ENCODE measurements at places on chromosomes 4 and X.

GRCh38 chr4:185322803-185323202, 72.9 kb downstream of the LRP2BP start:
- no peak for DNase-seq

DNA sequence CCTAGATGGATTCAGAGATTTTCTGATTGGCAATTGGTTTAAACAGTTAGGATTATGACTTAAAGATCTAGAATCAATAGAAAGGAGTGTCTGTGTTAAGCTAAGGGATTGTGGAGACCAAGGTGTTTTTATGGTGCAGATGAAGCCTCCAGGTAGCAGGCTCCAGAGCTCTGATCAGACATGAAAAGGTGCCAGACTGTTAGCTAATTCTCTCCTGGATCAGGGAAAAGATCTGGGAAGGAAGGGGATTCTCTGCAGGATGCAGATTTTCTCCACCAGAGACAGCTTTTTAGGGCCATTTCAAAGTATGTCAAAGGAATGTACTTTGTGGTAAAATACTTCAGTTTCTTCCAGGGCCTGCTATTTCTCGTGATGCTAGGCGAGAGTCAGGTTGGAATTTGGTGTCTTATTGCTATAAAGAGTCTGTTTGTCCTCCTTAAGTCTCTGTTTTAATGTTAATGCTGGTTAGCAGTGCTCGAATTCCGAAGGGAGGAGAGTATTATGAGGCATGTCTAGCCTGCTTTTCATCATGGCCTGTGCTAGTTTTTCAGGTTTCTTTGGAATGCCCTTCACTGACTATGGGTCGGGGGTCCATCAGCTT, 12.0 kb upstream of the GPR78 start:
- DNase-seq = no peak

DNA sequence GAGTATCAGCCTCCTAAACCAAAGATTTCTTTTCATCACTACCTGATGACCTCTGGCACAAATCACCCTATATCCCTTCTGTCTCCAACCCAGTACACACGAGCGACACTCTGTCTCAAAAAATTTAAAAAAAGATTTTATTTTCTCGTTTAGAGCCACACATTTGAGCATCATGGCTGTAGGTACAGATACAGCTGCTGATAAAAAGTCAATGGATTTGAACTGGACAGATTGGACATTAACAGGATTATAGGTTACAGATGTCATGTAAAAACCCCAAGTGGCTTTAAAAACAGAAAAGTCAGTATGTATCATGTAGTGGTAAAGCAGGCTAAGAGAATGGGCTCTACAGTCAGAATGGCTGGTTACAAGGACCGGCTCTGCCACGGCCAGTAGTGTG, 171.1 kb downstream of the SCFD2 start:
- DNase-seq = no peak

DNA sequence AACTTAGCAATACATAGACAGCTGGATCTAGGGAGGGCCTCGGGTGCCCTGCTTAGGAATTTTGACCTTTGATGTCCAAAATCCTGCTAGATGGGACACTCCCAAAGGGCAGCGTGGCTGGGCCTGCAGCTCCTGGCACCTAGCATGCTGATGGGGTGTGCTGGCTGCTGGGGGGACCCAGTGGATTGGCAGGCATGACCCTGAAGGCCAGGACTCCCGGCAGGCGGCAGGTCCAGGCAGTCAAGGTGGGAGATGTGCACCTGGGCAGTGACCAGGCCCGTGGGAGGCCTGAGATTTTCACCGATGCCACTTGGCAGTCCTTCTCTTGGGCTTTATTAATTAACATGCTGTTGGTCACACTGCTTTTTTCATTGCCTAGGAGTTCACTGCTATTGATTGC, 84.3 kb downstream of the PSAPL1 start:
- no peak for DNase-seq

DNA sequence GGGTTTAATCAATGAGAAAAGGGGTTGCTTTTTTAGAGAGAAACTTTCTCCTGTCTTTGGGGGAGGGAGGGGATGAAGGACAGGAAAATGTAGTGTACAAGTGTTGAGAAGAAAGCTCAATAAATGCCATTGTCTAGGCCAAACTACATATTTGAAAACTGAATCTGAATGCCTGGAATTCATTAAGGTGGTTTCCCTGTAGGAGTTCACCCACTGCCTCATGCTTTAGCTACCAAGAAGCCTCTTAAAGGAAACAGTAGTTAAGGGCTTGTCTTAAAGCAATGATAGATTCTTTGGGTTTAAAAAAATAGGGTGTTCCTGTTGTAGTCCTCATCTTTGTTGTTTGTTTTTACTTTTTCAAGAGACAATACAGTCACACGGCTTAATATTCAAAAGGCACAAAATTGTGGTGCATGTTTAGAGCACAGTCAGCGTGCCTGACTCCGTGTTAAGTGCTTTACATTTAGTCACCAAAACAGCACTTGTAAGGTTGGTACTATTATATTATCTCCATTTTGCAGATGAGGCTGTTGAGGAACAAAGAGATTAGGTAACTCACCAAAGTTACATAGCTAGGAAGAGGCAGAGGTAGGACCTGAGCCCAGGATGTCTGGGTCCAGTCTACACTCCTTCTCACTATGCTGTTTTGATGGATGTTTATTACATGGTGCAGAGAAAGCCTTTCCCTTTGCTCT, 46.0 kb downstream of the FNIP2 start:
- DNase-seq = no peak

GRCh38 chrX:421646-422391, 35.1 kb upstream of the PPP2R3B start:
- DNase-seq = no peak

DNA sequence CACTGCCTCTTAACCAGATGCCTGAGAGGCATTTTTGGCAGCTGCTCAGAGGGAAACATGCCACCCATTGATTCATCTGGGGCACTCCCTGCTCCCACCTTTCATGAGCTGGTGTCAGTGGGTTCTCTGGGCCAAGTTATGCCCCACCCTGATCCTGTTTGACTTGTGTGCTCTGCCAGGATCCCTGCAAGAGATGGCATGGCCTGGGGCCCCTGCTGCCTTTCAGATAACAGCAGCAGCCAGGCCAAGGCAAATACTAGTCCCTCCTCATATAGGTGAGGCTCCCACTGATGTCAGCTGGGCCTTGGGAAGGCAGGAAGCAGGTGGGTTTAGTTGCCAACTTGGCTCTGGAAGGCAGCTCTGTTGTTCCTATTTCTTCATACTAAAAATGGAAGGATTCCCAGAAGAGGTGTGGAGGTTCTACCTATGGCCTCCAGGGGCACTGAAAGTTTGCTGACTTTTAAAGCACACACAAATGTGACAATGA, 192.9 kb upstream of the RBPJ start:
- DNase-seq = no peak

DNA sequence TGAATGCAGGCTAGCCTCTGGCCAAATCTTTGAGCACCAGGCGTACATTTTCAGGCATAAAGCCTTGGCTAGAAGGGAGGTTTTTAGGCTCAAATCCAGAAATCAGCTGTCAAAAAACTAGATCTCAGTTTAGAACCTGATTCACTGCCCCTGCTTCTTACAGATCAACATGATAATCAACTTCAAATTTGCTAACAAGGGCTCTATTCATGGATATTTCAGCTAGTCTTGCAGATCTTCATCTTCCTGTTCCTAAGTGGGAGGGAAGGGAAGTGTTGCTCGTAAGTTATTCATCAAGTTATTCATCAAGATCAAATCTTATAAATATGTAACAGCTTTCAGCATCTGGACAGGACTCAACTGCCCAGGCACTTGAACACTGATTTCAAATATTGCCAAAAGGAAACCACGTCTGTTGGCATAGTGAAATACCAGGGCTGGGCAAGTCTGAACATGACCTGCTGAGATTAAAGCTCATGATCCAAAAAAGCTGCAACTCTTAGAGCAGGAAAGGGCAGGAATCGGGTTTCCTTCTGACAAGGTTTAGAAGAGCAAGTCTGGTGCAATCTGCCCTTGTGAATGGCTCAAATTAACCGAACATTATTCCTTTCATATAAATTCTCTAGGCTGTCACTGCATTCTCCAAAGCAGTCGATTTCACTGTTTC, 200.3 kb downstream of the PDGFC start:
- DNase-seq = peak; percentile 28

DNA sequence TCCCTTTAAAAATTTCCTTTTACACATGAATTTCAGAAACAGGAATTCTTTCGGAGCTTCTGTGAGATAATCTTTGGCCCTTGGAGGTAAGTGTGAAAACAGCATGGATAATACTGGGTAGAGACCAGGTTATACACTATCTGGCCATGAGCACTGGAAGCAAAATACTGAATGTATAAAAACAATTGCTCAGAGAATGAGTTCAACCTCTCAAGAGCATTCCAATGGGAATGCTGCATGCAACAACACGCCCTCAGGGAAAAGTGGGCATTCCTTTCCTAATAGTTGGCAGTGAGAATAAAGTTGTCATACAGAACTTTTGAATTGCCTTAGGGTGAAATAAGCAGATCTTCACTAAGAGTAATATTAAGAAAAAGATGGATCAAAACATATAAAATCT, 574.8 kb upstream of the DIPK2B start:
- no peak for DNase-seq

GRCh38 chr4:26485684-26486083, 4.6 kb downstream of the CCKAR start:
- DNase-seq = no peak

DNA sequence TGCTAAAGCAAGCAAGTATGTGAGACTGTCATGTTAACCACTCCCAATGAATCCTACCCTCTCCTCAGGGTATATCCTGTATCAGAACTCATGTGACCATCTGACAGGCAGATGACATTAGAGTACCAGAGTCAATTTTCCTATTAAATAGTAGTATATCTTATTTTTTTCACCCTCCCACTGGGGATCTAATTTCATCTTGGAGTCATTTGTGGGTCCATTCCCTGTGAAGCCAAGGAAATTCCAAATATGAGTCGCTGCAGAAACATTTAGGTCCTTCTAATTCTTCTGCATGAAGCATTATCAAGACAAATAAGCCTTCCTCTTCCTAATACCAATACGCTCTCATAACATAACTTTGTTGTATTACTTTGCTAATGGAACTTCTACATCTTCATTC, 52.2 kb upstream of the BLTP1 start:
- peak; percentile 21 for DNase-seq

DNA sequence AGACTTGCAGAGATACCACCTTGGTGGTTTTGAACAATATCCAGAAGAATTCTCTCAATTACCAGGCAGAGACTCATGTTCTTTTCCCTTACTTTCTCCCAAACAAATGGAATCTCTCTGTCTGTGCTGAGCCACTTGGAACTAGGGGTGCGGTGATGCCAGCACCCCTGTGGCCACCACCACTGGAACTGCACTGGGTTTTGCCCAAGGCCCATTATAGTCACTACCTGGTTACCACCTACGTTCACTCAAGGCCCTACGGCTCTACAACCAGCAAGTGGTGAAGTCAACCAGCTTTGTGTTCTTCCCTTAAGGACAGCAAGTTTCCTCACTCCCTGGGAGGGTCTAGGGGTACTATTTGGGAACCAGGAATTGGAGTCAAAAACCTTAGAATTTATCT, 1183.7 kb downstream of the FSTL5 start:
- no peak for DNase-seq

- no peak for DNase-seq
These were observed 561.5 kb downstream of the INPP4B start for GRCh38 chr4:142284402-142285221.

- DNase-seq = no peak
These were observed 127.5 kb upstream of the RADX start for GRCh38 chrX:106484233-106484632.

DNA sequence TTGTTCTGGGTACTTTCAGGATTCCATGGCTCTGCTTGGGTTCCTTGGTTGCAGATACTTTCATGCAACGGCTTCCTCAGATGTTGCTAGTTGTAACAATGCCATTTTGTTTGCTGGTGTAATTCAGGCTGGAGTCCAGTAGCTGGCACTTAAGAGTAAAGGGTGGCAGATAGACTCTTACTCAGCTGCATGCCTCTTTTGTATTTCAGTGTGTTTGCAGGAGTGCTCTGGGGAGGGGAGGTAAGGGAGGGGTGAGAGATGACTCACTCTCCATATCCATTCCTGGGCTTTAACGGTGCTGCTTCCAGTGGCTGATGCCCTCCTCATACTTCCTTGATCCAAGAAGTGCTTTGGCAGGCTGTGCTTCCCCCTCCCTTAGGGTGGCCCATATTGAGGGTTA, 155.2 kb downstream of the ZNF330 start:
- peak; percentile 61 for DNase-seq

DNA sequence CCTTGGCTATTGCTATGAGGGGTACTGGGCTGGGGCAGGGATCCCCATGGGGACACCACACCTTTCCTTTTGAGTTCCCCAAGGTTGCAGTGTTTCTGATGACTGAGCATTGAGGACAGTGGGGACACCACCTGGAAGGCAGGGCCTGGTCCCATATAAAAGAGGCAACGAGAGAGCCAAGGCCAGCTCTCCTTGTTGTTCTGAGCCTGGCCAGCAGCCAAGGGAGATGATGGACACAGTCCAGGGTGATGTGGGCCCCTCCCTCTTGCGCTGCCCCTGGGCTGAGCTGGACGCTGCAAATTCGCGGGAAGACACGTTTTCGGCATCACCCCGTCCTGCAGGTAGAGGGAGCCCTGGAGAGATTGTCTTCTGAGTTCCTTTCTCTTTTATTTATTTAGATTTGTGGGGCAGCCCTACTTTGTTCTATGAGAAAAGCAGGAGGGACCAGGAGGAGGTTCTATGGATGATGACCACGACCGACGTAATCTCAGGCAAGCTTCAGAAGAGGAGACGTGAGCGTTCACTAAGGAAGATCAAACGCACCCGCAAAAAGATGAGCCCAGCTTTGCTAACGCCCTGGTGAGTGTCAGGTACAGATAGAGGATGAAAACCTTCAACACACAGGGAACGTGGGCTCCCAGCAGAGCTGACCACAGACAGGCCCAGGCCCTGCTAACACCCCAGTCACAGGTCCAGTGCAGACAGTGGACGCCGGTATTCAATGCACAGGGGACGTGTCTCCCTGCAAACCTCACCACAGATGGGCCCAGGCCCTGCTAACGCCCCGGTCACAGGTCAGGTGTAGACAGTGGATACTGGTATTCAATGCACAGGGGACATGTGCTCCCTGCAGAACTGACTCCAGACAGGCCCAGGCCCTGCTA, 97.4 kb downstream of the SHOX start:
- peak; percentile 62 for DNase-seq

GRCh38 chr4:102823464-102823863, 3.9 kb downstream of the UBE2D3 start:
- no peak for DNase-seq

DNA sequence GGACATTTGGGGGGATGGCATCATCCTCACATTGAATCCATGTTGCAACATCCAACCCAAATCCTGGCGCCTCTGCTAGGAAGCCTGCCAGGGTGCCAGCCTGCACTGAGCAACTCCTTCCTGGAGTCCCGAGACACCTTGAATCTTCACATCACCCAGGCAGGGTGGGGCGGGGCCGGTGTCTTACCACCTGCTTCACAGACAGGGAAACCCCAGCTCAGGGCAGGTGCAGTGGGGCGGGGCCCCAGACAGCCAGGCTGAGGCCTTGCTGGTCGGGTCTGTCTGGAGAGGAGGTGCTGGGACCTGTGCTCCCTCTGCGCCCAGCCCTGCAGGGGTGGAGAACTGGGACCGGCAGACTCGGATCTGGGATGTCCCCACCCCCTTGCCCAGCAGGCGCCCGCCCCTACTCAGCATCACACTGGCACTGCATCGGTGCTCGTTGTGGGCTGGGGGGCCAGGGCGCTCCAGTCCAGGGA, 31.5 kb upstream of the HTRA3 start:
- peak; percentile 58 for DNase-seq
